Thyroid gland (tissue), 4 donors: ENCODE measurements at places on chromosomes 13 and 19.
A peak's percentile ranks its signal among the peaks of the same experiment; 100 is the strongest.

- DNase-seq, result peak; percentile 100
Observed at GRCh38 chr19:58400916-58401839, 5.7 kb downstream of the RNF225 start.

DNA sequence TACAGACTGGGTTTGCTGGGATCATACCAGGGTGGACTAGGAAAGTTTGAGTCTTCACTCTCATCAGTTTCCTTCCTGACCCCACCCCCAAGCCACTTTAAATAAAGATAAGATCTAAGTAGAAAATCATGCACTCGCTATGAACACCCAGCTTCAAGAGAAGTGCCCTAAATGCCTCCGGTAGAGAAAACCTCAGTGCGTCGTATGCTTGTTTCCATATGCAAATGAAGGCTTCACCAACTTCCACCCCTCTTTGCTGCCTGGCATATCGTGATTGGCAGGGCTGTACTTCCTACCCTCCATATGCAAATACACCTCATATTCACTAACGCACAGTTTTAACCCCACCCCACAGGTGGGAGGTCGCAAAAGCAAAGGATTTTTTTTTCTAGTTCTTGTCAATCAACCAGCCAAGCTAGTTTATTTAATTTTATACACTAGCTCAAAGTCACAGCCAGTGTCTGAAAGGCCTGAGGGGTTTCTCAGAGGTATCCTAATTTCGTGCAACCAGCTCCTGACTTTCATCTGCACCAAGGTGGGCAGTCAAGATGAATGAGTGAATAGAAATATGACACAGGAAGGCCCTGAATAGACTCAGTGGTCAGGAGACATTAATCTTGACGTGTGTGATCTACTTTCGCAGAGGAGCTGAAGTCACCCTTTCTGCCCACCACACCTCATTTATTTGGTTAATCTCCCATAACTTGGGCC is 121.1 kb upstream of the TSHZ3 start:
- no peak for DNase-seq

GRCh38 chr13:76663592-76664335 is 222.4 kb downstream of the KCTD12 start:
- DNase-seq, result no peak

DNA sequence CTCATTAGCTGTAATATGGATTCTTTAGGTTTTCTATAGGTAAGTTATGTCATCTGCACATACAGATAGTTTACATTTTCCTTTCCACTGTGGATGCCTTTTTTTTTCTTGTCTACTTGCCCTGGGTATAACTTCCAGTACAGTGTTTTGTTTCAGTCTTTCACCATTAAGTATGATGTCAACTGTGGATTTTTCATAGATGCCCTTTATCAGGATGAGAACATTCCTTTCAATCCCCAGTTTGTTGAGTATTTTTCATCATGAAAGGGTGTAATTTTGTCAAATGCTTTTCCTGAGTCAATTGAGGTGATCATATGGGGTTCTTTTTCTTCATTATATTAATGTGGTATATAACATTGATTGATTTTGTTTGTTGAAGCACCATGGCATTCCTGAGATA is 43.6 kb upstream of the SACS start:
- no peak for DNase-seq

DNA sequence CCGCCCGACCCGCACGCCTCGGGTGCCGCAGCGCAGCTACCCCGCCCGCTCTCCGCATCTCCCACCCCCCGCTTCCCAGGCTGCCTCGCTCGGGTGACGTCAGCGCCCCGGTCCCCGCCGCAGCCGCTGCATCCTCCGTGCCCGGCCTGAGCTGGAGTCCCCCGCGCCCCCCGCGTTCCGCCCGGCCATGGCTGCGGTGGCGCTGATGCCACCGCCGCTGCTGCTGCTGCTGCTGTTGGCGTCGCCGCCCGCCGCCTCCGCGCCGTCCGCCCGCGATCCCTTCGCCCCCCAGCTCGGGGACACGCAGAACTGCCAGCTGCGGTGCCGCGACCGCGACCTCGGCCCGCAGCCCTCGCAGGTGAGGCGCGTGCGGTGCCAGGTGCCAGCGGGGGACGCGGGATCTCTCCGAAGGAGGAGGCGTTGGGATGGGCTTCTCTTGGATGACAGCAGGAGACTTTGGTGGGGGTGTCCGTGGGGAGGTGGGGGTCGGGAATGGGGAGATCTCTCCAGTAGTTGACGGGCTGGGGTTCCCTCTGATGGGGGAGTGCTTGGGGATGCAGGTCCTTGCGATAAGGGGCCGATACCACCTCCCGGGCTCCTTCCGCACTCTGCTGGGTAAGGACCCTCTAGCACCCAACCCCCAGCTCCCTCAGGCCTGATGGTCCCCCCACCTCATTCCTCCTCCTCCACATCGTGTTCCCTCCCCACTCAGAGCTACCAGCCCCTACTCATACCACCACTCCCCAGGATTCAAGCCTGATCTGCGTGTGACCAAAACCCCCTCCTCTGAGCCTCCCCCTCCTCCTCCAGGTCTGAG is at the start of gene TMEM59L:
TSS of gene TMEM59L (plus strand) at position 99 of the 817 bp plus-strand sequence. CDS start at position 188, 89 bp downstream.
- DNase-seq, result no peak

- DNase-seq, result no peak
Observed at GRCh38 chr19:9672893-9673292, 2.0 kb downstream of the ZNF562 start.

GRCh38 chr13:31947506-31947905 is 84.1 kb upstream of the FRY start:
- no peak for DNase-seq

DNA sequence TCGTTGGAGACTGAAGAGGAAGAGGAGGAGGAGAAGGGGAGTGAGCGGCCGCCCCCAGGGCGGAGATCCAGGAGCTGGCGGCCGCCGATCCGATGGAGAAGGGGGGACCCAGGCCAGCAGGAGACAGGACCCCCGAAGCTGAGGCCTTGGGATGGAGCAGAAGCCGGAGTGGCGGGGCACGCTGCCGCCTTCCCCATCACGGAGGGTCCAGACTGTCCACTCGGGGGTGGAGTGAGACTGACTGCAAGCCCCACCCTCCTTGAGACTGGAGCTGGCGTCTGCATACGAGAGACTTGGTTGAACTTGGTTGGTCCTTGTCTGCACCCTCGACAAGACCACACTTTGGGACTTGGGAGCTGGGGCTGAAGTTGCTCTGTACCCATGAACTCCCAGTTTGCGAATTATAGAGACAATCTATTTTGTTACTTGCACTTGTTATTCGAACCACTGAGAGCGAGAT is 1.8 kb downstream of the GADD45B start:
- DNase-seq, result peak; percentile 50

- no peak for DNase-seq
Observed at GRCh38 chr13:80133631-80134261, 207.2 kb downstream of the SPRY2 start.

- no peak for DNase-seq
Observed at GRCh38 chr13:97853550-97853949, 99.9 kb upstream of the IPO5 start.

DNA sequence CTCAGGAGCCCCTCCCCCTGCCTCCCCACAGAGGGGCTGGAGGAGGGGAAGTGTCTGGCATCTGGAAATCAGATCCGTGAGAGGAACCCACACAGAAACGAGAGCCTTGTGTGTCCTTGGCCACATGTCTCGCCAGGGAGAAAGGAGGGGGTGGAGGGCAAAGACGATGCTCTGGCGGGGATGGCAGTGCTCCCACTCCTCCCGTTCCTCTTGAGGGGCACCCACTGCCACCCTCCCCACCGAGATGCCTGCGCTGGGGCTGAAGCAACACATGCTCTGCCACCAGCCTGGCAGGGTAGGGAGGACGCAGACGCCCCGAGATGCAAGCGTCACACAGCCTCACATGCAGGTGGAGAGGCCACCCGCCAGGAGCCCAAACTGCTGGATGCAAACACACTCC is 2.8 kb downstream of the ADGRL1 start:
- no peak for DNase-seq

DNA sequence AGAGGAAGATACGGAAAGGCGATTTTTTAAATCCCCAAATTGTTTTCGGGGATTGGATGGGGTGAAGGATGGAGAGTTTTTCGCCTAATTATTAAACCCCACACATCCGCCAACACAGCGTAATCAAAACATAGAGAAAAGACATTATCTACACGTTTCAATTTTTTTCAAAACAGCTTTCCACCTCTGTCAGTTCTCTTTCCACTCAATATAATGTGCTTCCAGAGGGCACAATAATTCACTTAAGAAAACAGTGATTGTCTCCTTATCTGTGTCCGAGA is 435 bp upstream of the OBI1 start:
- no peak for DNase-seq

GRCh38 chr13:106101201-106101600 is 434.3 kb downstream of the EFNB2 start:
- no peak for DNase-seq
